ENCODE measurements at places on chromosomes 1 and 21.

DNA sequence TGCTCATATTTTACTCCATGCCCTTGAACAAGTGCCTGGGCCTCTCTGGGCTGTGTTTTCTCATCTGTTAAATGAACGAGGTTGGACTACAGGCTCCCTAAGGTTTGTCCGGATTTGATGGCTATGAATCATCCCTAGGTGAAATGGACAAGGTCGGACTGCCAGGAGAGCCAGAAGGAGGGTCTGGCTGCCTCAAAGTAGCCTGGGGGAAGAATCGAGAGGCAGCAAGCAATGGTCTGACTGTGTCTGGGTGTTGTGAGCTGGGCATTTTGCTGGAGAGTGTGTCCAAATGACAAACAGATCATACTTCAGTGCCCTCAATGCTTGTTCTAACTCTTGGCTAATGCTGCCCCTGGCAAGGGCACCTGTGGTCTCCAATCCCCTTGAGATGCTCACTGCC, 730.9 kb downstream of the PTPRU start:
- no peak for DNase-seq

DNA sequence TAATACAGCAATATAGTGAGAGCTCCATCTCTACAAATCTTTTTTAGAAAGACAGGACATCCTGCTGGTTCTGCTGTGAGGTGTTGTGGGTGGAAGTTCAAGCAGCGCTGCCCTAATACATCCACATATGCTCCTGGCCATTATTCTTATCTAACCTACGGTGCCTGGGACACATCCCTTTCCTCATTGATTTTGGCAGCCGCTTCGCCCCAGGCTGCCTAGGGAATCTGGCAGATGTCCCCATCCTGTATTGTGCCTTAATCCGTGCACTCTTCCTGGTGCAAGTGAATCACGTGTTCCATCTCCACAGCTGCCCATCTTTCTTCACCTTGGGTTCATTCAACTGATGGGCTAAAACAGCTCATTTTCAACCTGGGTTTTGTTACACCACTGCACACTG, 3.1 kb upstream of the UBE2G2 start:
- no peak for DNase-seq

DNA sequence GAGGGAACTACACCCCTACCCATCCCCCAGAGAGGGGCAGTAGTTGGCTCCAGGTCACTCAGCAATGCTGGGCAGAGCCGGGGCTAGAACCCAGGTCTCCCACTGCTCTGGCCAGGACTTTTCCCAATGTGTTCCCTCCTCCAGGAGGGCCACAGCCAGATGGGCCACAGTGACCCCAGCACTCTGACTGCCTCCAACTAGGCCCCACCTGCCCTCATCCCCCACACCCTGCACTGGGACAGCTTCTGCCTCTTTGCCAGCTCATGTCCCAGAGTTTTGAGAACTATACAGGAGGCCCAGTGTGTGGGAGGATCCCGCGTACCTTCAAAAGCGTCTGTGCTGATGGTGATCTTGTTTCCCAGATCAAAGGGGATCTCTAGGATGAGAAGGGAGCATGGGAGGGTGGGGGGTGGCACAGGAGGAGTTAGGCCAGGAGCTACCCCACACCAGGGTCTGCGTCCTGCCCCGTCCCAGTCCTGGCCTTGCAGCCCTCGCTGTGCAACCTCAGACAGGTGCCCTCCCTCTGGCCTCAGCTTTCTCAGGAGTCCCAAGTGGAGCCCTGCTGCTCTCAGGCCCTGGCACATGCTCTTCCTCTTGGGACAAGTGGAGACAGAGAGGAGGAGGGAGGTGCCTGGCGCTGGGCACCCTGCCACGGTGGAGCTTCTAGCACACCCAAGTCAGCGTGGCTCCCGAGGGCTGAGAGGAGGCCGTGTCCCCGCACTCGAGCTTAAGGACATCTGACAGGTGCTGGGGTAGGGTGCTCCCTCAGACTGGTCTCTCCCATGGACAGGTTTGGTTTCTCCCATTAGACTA, 22.0 kb downstream of the MYOM3 start:
- DNase-seq, result no peak

DNA sequence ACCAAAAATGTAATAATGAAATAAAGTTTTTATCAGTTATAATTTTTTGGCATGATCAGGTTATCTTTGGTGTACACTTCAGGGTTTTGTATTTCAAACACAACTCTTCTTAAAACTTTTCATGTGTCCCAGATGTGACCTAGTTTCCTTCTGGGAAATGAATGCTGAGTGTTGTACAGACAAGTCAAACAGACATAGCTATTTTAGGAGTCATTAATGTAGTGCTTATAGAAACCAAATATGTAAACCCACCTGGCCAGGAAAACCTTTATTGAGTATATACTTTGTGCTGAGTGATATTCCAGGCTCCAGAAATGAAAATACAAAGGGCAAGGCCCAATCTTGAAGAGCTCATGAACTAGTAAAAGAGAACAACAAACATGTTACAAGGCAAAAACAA, 25.9 kb upstream of the HOOK1 start:
- DNase-seq, result no peak

DNA sequence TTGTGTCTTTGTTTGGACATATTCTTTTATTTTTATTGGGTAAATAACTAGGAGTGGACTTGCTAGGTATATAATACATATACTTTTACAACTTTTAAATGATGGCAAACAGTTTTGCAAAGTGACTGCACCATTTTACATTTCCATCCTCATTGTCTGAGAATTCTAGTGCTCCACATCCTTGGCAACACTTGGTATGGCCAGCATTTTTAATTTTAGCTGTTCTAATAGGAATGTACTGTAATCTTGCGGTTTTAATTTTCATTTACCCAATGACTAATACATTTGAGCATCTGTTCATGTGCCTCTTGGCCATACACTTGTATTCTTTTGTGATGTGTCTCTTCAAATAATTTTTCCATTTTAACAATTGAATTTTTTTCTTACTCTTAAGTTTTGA, 37.0 kb upstream of the ATP6V1G3 start:
- peak; percentile 76 for DNase-seq

DNA sequence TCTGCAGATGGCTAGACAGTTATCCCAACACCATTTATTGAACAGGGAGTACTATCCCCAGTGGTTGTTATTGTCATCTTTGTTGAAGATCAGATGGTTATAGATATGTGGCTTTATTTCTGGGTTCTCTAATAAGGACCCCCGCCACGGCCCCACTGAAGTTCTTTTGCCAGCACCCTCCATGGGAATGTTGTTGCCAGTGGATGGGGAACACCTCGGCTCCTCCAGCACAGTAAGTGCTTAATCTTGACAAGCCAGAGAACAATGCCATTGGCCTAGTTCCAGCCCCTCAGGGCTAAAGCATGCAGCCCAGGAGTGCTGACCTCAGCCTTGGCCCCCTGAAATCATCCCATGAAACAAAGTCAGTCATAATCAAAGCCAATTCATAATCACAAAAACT, 337.6 kb downstream of the AGBL4 start:
- DNase-seq, result no peak

GRCh38 chr1:111283838-111284237, 6.8 kb upstream of the CHIA start:
- no peak for DNase-seq

GRCh38 chr1:119318466-119319309, 49.9 kb upstream of the HAO2 start:
- DNase-seq, result no peak

DNA sequence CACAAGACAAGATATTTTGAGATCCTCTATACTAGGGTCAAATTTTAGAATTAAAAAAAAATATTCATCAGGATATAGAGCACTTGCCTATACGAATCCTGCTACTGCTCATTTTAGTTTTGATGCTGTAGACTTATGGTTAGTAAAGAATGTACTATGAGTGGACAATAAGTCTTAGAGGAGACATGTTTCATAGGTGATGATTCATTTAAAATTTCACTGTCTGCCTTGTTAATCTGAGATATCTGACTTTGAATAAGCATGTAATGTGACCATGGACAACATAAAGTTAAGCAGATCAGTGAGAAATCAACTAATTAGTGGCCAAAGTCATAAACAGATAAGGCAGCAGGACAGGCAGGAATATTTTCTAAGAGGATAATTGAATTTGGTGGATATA, 106.8 kb upstream of the HP1BP3 start:
- DNase-seq, result no peak

GRCh38 chr1:41495210-41495948, 10.9 kb upstream of the EDN2 start:
- DNase-seq, result no peak

GRCh38 chr1:74812180-74812541, 79.2 kb downstream of the TYW3 start:
- no peak for DNase-seq

GRCh38 chr21:37582590-37582989, 216.0 kb downstream of the DYRK1A start:
- no peak for DNase-seq

- peak; percentile 24 for DNase-seq
Observed at GRCh38 chr1:107782217-107782845, 182.6 kb downstream of the VAV3 start.

DNA sequence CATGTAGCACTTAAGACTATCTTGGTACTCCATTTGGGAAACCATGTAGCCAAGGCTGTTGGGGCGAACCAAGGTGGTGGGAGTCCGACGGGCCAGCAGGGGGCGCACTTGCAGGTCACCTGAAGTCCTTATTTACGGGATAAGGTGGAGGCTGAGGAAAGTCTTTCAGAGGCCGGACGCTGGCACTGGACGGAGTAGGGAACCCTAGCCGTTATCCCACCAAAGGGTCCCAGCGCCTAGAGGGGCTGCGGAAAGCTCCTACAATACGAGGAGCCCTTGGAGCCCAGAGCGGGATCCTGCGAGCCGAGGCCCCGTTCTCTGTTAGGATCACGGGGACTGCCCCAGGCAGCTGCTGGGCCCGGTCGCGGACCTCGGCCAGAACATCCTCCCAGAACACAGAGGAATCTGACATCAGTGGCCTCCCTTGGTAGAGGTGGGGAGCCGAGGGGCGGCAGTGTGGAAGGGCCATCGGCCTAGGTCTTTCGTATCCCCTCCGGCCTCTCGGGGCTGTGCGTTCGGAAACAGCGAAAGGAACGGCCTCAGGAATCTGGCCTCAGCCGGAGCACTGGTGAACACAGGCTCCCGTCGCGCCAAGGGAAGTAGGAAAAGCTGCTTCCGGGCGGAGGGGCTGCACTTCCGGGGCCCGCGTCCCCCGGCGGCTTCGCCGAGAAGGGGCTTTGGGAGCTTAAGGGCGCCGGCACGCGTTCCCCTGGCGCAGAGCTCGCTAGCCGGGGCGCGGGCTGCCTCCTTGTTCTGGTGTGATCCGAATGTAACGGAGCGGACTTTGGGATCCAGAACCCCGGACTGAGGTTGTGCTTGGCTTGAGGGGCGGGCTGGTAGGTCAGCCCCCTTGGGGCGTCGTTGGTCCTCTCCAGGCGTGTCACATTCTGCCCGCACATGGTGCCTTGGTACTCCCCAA, 29.9 kb upstream of the RPTN start:
- DNase-seq, result no peak

DNA sequence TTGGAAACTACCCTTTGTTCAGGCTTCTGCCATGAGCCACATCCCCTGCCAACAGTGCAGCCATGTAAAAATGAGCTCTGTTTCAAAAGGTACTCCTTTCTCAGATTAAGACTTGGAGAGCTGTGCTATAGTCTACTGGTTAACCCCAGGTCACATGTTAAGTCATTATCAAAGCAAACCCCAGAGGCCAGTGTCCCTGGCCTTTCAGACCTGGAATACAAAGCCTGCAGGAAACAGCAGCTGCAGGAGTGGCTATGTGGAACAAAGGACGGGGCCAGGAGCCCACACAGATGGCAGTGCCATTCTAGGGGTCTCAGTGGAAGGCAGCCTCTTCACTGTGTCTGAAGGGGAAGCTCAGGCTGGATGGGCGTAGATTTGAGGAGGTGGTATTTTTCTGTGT, 6.7 kb downstream of the ZNF496 start:
- DNase-seq, result no peak

Data from HS-5 (cell line).